ENCODE measurements at places on chromosomes 1 and 21.

- DNase-seq: peak; percentile 96
Observed at GRCh38 chr1:201850053-201850397, 21.1 kb downstream of the IPO9 start.

DNA sequence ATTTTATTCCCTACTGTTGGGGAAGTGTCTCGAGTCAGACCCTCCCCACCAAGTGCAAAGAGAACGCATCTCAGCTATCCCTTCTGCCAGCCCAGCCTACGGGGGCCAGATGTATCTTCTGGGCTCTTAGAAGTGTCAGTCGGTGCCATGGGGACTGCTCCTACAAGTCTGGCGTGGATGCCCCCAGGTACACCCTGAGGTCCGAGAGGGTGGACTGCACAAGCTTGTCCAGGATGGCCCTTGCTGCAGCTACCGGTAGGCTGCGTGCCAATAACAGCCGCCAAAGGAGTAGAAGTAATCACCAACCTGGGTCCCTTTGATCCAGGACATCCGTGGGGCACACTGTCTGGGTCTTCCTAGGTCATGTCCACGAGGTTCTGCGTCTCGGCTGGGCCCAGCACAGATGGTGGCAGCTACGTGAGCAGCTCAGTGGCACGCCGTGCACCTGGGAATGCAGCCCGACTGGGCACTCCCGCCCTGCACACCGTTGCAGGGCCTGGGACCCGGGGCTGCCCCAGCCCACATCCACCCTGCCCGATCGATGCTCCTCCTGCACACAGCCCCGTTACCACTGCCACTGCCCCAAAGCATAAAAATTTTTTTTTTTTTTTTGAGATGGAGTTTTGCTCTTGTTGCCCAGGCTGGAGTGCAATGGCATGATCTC lies 8.8 kb upstream of the SSU72 start:
- DNase-seq: no peak

GRCh38 chr1:175317309-175317708 lies 124.7 kb upstream of the KIAA0040 start:
- peak; percentile 6 for DNase-seq

DNA sequence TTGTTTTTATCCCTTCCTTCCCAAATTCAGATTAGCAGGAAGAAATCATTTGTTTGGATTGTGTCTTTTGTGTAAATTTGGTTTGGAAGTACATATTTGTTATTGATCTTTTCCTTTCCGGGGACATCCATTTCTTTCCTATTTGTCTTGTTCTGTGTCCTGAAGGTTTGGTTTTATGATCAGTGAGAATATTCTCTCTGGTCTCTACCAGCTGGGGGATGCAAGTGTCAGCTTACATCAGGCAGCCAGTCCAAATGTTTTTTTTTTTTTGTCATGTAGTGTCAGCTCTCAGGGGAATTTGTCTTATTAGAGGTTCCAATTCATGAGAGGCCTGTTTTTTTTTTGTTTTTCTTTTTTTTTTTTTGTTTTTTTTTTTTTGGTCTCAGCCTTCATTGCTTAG lies 479.2 kb upstream of the LRRC7 start:
- DNase-seq: no peak

DNA sequence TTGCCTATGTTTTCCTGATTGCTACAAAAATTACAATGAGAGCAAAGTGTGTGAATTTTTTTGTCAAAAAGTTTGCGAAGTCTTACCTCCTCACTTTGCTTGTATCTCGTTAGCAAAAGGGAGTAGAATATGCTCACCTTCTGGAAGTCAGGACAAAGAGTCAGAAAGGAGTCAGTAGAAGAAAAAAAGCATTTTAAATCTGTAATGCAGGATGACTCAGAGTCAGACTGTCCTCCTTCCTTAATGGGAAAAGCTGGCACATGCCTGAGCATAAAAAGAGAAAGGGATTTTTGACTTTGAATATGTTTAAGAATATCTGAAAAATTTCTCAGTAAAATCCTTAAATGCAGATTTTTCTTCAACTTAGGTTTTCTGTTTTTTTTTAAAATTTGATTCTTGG lies 14.2 kb upstream of the VN1R5 start:
- DNase-seq: no peak

DNA sequence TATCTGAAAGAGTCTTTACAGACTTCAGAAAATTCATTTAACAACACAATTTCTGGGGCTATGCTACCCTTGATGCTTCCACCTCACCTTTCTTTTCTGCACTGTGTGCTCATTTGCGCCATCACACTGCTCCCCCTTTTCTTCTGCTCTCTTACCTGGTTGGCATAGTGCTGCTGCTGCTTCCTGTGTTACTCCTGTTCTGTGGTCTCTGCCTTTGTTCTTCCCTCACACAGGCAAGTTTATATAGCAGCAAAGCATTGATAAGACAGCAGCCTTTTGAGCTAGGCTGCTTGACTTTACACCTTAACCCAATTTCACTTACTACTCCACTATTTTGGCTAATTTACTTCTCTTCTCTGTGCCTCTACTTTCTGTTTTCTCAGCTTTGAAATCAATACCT lies 18.3 kb downstream of the SGIP1 start:
- no peak for DNase-seq

GRCh38 chr1:63836830-63837229 lies 63.0 kb downstream of the ROR1 start:
- no peak for DNase-seq

GRCh38 chr1:177921590-177921989 lies 48.3 kb downstream of the SEC16B start:
- DNase-seq: no peak

DNA sequence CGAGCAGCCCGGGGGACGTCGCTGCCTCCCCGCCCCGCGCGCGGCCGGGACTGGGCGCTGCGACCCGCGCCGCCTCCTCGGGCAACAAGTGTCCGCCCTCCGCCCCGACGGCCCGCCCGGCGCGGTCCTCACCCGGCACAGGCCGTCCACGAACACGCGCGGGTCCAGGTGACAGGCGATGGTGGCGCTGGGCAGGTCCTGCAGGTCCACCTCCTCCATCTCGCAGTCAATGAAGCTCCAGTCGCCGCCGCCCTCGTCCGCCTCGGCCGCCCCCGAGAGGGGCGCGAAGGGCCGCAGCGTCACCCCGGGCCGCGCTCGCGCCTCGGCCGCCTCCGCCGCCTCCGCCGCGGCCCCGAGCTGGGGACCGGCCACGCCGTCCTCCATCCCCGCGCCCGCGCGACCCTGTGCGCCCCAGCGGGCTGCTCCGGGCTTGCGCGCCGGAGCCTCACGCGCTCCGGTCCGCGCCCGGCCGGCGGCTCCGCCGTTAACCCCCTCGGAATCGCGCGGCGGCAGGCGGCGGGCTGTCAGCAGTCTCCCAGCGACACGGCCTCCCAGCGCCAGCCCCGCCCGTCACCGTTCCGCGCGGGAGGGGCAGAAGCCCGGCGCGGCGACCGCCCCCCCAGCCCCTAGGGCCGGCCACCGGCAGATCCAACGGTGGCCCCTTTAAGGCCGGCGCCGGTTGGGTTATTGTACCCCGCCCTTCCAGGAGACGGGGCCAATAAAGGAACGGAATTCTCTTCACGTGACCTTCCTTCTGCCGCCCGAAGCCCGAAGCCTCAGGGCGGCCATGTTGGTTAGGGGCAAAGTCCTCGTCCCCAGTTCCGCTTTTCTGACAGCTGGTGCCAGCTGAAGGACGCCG lies at the start of gene RCAN1:
Gene RCAN1, minus strand, starts transcription at position 486 of the 859 bp plus-strand sequence. Its CDS starts 102 bp downstream, at position 384.
- peak; percentile 95 for DNase-seq

- no peak for DNase-seq
Observed at GRCh38 chr1:25049190-25049589, 119.1 kb upstream of the RUNX3 start.

DNA sequence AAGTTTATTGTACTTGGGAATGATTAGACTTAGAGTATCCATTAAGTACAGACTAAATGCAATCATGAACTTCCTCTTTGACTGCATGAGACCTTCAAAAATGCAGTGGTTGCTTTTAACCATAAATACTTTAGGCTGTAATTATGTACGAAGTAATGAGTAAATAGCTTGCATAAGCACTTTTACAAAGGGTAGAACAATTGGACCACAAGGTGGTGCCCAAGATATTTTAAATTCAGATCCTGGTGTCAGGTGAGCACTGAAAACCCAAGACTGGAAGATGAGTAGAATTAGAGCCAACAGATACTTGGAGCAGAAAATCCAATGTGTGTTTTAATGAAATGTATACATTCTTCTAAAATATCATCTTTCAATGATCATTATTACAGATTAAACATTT lies 43.4 kb upstream of the RHOU start:
- DNase-seq: peak; percentile 15

DNA sequence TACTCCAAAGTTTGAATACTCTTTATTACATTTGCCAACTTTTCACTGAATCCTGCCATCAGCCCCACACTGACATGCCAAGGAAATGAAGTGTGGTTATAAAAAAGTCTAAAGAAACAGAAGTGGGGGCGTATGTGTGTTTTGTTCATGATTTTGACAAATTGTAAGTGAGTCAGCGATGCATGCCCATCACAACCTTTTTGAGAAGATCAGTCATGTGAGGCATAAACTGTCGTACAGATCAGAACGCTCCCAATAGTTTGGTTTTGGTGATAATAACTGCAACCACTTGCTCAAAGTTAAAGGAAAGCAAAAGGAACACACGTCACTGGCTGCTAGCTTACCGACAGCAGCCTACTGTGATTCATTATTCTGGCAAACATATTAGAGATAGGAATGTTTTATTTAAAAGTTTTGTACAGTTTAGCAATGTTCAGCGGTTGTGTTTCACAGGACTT lies 95.6 kb downstream of the RGS2 start:
- peak; percentile 68 for DNase-seq

DNA sequence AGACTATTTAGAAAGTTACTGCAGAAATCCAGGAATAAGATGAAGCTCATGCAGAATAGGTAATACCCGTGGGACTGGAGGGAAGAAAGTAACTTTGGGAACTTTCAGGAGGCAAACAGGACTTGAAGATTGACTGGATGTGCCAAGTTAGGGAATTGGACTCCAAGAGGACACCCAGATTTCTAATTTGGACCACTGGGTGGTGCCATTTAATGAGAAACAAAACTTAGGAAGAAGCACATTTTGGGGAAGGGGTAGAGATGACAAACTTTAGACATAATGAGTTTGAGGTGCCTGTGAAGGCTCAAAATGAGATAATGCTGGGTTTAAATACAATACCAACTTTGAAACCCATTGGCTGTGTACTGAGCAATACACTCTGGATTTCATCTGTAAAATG lies 3.3 kb upstream of the B4GALT3 start:
- DNase-seq: peak; percentile 34

- no peak for DNase-seq
Observed at GRCh38 chr1:211938561-211938997, 96.8 kb downstream of the INTS7 start.

GRCh38 chr1:1677718-1678580 lies 14.6 kb downstream of the SLC35E2B start:
- DNase-seq: no peak

DNA sequence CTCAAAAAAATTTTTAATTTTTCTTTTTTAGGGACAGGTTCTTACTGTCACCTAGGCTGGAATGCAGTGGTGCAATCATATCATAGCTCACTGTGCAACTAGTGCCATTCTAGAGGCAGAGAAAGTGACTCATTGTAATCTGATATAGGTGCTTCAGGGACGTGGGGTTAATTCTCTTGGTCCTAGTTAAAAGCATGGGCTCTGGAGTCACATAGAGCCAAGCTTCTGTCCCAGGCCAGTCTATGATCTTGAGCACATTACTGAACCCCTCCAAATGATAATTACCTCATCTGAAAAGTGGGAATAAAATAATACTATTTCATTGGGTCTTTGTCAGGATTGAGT lies 1.1 kb upstream of the ADIPOR1 start:
- no peak for DNase-seq

DNA sequence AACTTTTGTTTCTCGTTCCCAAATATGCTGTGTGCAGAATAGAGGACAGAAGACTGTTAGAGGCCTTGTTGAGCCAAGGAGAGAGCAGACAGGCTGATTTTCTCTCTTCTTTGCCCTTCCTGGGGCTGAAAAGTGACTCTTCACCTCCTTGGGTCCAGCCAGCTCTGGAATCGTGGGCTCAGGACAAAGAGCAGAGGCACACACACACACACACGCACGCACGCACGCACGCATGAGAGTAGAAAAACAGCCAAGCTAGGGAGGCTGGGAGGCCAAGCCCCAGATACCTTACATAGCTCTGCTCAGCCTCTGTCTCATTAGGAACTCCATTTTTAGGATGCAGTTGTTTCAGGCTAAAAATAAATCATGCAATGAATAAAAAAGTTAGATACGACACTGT lies at the start of gene CASQ2:
Gene CASQ2, minus strand, starts transcription at position 166 of the 400 bp plus-strand sequence. CDS start 173 bp downstream, outside the sequence.
- DNase-seq: no peak

- no peak for DNase-seq
Observed at GRCh38 chr1:89927049-89927448, 67.9 kb upstream of the ZNF326 start.

DNA sequence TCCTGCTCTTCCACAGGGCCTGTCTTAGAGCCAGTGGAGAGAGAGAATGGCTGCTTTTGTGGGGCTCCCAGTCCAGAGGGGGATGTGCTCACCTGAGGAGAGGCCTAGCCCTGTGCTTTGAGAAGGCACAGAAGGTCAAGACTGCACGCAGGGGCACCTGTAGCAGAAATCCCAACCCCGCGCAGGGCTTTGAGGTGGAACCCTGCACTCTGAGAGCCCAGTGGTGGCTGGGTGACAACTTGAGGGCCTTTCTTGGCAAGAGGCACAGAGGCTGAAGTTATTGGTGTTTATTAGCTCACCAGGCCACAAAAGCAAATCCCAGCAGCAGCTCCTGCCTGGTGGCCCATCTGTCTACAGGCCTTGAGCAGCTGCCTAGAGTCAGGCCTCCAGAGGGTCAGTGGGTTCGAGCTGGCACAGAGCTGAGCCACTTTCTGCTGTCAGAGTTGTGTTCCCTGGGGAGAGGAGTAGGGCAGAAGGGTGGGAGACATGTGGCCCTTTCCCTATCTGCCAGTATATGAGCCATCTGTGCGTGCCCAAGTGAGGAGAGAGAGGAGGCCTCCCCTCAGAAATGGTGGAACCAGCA lies 31.4 kb downstream of the SZRD1 start:
- no peak for DNase-seq

DNA sequence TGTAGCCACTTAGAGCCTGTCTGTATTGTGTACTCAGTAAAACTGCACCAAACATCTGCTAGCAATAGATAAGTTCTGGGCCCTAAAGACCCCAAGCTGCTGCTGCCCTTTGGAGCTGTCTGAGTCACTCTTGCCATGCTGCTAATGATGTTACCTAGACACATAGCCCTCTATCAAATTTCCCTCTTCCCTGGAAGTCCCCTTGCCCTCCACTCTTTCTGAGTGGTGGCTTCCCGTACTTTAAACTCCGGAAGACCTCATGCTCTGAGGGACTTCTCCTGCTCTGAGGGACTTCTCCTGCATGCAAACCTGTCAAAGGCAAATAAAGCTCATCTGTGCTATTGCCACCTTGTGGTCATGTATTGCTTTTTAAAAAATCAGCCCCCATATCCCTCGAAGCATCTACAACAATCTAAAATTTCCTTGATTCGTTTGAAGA lies 34.0 kb downstream of the FH start:
- peak; percentile 27 for DNase-seq
